DMS 273 treated with DMSO at 0.1 percent for 48 hours (cell line): ENCODE measurements at places on chromosomes 5 and 9.

GRCh38 chr9:7316166-7316795, 483.3 kb downstream of the DMAC1 start:
- DNase-seq = no peak

DNA sequence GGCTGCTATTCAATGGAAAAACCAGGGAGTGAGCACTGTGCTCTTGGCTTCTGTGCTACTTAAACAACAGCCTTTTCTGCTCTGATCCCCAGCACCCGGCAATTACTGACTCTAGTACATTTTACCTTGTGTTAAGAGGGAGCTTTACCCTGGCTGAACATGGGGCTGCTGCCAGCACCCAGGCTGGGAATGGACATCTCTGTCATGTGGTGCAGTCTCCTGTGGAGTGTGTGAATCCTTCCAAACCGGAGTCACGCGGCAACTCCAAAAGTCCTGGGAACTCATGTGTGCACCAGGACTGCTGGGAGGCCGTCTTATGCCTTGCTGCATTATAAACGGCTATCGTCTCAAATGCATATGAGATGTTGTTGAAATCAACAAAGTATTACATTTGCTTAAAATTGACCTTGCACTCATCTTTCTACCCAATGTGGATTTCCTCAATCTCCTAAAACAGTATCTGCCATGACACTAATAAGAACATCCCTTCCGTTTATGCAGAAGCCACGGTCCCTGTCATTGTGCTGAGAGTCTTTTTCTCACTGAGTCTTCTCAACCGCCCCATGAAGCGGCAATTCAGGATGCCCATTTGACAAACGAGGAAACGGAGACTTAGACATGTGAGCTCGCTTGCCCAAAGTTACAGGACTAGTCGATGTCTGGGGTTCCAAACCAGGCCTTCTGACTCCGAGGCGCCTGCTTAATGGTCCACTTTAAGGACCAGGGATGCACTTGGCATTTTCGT, 884 bp upstream of the GSN start:
- no peak for DNase-seq

DNA sequence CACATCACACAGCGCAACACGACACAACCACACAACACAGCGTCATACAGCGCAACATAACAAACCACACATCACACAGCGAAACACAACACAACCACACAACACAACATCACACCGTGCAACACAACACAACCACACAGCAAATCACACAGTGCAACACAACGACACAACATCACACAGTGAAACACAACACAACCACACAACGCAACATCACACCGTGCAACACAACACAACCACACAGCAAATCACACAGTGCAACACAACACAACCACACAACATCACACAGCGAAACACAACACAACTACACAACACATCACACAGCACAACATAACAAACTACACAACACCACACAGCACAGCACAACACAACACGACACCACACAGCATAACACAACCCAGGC, 40.4 kb upstream of the PTCH1 start:
- DNase-seq = no peak

DNA sequence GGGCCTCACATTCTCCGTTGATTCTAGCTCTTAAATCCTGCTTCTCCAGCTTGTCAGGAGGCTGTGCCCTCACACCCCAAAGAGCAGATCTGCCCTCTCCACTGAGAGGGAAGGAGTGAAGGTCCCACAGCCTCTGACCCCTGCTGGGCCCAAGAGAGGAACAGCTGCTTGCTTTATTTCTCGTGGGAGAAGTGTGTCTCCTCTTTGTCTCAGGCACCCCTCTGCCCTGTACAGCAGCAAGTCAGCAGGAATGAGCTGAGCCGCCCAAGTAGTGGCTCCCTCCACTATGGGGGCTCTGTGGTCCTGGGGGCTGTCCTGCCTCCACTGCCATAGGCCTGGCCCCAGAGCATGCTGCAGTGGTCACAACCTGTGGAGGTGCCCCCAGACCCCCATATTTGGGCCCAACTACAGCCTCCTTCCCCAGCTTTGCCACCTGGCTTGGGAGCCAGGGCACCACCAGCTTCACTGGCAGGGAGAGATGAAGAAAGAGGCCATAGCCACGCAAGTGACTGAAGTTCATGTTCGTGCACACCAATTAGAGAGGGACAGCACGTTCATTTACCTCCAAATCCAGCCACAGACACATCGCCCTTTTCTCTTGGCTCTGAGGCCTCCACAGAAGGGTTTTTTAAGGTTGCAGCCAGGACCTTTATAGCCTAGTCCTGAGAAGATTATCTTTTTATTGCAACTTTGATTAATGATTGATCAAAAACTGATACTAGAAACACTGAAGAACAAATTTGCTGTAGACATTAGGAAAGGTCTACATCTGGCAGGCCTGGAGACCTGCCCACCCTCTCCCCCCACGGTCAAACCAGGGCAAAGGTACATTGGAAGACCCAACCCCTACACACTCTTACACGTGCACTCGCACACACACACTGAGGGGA, 27.5 kb downstream of the IRF1 start:
- DNase-seq = no peak

DNA sequence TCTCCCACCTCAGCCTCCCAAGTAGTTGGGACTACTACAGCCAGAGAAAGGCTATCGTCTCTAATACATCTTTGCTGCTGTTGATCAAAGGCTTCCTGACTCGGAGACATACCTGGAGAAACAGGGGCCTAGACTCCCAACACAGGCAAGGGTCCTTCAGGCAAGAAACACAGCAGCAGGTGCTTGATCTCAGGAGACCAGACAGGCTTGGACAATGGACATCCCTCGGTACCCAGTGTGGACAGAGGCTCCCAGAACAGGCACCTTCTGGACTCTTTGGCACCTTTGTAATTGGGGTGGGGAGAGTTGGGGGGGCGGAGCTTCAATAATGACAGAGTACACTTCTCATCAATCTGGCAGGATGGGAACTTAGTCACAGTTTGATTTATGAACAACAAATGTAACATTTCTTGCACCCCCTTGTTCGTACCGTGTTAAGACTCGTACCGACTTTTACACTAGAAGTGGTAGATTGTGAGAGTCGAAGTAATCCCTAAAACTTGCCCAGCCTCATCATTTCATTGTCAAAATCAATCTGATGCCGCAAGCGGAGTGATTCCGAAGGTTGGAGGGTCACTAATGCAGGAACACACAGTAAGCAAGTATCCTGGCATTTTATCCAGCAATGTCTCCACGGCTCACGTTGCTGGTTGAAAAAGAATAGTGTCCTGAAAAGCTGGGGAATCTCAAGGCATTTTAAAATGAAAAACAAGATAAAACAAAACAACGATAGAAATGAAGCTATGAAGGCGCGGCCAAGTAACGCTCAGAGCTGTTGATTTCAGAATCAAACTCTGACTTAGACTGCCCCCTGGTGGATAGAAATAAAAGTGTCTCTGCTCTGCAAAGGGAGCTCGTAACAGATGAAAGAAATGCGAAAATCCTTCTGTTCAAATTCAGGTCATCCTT, 46.4 kb upstream of the STK32A start:
- DNase-seq = peak; percentile 35

DNA sequence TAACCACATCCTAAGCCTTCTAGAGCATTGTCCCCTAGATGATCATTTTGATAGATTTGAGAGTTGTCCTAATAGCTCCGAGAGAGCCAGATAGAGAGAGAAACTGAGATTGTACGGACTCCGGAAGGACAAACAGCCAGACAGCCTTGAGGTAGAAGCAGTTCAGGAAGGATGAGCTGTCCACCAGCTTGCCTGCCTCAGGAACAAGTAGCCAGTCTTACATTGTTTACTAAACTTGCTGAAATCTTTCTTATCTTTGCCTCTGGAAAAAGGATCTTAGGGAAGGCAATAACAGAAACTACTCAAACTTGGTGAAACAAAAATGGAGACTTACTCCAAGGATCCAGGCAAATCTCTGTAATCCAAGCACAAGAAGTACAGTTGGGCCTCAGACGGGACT, 39.0 kb upstream of the SAP30L start:
- DNase-seq = no peak

DNA sequence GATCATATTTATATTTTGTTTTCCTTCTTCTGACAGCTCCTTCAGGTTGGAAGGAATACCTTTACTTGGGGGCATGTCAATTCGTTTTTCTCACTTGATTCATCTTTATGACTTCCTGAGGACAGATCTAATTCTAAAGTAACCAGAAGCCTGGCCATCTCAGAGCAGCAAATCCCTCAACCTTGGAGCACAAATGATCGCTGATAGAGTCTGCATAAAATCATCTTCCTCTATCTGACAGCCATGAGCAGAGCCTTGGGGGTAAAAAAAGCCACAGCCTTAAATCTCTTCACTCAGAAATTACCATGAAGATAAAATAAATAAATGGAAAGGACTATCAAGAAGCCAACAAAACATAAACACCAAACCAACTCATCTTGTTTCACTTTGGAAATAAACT, 325.8 kb downstream of the PRR16 start:
- DNase-seq = no peak

DNA sequence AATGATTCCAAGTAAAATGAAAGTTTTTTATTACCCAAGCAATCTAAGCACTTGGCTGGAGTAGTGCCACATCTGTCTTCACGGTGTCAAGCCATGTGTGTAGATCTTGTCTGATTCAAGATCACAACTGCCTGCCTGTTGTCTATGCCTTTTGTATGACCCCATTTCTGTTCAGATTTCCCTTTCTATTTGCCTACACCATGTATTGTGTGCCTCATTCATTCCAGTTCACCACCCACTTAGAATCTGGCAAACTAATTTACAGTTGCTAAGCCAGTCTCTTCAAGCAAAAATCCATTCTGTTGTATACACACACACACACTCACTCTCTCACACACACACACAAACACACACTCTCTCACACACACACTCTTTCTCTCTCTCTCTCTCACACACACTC, 33.7 kb downstream of the GLDC start:
- no peak for DNase-seq

DNA sequence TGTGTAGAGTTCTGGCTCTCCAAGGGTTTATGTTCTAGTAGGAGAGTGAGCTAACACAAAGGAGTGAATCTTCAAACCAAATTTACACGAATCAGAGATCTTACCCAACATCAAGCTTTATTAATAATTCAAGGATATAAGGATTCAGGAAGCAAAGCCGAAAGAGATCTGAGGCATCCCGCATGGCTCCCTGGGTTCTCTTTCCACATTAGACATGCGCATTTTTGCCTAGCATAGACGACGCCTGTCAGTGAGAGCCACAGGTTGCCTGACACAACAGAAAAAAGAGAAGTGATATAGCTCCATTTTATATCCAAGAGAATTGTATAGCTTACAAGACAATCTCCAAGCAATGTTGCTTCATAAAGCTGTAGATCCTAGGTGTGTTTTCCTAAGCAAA, 52.6 kb downstream of the ESM1 start:
- no peak for DNase-seq

DNA sequence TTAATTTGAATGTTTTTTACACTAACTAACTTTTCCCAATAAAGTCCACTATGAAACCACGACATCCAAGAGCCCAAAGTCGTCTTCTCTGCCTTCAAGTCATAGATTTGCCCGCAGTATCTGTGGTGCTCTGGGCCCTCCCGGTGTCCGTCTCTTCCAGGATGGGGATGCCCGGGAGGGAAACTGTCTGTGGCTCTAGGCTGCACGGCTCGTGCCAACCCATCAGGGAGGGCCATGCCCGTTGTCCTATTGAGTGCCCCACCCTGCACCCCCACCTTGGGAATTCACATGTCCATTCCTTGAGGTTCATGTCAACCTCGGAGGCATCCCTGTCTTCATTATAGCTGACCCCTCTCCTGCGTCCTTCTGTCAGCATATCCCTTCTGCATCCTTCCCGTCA, 59.8 kb upstream of the LRRTM2 start:
- no peak for DNase-seq

DNA sequence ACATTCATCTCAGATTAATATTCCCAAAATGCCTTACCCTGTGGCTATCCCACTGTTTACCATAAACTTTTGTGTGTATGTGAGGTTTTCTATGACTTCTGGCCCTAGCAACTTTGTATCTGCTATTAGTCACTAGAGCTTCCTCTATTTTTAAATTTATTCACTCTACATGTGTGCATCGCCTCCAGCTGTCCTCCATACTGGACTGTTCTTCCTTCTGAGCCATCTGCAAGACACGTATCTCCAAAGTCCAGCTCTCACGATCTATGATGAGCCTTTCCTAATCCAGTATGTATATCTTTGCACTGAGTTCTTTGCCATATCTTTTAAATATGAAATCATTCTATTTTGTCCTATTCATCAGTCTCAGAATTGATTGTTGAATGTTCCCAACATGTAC, 1.7 kb upstream of the GNG10 start:
- no peak for DNase-seq

DNA sequence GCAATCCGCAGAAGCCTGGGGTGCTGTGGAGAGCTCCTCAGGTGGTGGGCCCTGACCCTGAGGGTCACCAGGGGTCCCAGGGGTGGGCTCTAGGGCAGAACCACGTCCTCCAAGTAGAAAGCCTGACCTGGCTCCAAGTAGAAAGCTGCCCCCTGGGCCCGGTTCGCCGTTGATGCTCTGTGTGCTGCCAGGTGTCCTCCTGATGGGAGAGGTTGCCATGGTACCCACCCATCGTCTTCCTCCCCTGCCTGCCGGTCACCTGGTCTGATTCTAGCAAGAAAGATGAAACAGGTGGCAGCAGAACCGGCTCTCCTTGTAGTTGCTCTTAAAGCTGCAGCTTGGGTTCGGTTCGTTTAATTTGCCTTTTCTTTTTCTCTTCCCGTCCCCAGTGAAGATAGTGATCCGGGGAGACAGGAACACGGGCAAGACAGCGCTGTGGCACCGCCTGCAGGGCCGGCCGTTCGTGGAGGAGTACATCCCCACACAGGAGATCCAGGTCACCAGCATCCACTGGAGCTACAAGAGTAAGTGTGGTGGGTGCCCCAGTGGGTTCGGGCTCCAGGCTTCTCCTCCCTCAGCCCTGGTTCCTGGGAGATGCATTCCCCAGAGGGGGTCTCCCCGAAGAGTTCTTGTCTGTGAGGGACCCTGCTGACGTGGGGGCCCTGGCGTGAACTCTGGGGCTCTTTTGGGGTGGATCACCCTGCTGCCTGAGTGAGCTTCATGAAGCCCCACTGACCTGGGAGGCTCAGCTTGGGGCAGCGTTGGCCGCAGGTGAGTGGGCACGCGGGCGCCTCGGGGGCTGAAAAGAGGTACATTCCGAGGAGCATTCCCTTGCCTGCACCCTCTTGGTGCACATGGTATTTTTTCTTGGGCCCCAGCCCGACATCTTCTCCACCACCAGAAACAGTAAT, 15.6 kb downstream of the RABL6 start:
- no peak for DNase-seq

DNA sequence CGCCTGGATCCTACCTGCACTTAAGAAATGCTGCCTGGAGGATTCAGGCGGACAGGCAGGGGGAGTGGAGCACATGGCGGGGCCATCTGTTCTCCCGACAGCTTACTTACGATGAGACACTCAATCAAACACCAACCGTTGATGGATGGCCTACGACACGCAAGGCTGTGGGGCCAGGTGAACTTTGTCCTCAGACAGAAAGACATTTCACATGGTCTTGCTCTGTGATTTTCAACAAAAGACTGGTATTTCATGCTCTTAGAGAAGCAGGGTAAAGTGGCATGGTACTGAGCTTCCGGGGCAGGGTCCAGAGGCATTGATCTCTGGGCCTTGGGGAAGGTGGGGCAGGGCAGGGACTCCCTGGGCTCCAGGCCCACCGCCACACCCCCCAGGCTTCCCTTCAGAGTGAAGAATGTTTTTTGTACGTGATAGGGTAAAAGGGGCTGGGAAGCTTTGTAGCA, 9.1 kb upstream of the OLFM1 start:
- DNase-seq = no peak

- no peak for DNase-seq
Measured at GRCh38 chr9:127825319-127826051, 22.8 kb downstream of the FPGS start.
